ENCODE measurements at places on chromosomes 1 and 21.

GRCh38 chr21:44911384-44912157, 9.1 kb downstream of the ITGB2 start:
- no peak for DNase-seq

- peak; percentile 98 for DNase-seq
Observed at GRCh38 chr1:109821221-109821669, 57.5 kb upstream of the EPS8L3 start.

GRCh38 chr1:213399695-213400094, 348.7 kb downstream of the RPS6KC1 start:
- no peak for DNase-seq

GRCh38 chr1:4121834-4122512, 221.9 kb upstream of the C1orf174 start:
- DNase-seq: no peak

- DNase-seq: no peak
Observed at GRCh38 chr1:100483230-100483629, 54.7 kb upstream of the GPR88 start.

Data from AG20443 (cell line).